ENCODE measurements at places on chromosomes 1 and 21.

- DNase-seq, result no peak
Measured at GRCh38 chr1:8763888-8764287, 53.6 kb downstream of the RERE start.

GRCh38 chr1:27772036-27772931 is 735 bp upstream of the STX12 start:
- DNase-seq, result no peak

DNA sequence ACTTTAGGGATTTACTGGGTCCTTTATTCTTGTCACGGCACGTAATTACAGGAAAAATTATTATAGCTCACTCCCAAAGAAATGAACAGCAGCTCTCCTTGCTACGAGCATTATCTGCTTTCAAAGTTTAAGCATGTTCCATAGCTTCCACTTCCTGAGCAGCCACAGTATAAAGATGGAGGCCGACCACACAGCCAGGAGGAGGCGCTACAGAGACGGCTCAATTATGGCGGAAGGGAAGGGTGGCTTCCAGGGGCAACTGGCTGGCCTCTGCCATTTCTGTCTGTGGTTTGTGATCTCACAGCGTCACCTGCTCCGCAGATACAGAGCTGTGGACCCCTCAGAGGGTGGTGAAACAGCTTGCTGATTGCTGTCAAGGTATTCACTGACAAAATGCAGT is 212.3 kb upstream of the GREM2 start:
- DNase-seq, result no peak

DNA sequence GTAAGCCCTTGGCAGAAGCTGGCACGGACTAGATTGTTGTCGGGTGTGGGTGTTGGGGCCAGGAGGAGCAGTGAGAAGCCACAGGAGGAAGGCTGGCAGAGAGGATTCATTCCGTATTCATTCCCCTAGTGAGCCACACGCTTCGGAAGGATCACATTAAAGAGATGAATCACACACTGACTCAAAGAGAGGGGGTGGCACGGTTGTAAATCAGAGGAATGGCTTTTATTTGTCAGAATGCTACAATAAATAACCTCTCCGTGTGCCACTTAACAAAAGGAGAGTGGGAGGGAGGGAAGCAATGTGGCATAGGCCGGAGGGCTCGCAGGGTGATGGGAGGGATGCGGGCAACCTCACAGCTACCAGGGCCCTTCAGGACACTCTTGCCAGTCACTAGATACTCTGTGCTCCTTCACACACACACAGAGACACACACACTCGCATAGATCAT is 135.5 kb downstream of the HIVEP3 start:
- peak; percentile 50 for DNase-seq

- no peak for DNase-seq
Measured at GRCh38 chr21:46347791-46348381, 23.9 kb downstream of the PCNT start.

DNA sequence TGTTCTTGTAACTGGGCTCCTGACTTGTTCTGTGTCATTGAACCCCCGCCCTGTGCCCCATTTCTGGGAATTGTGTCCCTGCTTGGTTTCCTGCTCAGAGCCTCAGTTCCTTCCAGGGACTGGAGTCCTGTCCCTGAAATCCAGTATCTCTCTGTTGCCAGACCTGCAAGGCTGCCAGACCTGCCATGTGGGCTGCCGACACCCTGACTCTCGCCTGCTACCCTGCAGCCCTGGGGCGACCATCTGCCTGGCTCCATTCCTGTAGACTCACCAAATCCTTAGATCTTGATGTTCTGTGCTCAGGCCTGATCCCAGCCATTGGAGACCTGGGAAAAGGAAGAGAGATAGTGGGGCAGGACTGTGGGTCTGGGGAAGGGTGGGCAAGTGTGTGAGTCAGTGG is 383.3 kb upstream of the PROX1 start:
- DNase-seq, result no peak
